ENCODE measurements at places on chromosomes 4 and X. TPM values are rescaled to one million over a fixed set of nuclear protein-coding genes. Genes with fewer than 3 reads are reported as not detected.

- H3K4me3 ChIP-seq = no peak overlapping the region
- H3K4me1 ChIP-seq = no peaks in the 10 kb centered on the region
- no peak overlapping the region for H3K27ac ChIP-seq
- no peaks in the 10 kb centered on the region for H3K36me3 ChIP-seq
- no peak for DNase-seq
Observed at GRCh38 chr4:30620711-30621110, 99.5 kb upstream of the PCDH7 start.

DNA sequence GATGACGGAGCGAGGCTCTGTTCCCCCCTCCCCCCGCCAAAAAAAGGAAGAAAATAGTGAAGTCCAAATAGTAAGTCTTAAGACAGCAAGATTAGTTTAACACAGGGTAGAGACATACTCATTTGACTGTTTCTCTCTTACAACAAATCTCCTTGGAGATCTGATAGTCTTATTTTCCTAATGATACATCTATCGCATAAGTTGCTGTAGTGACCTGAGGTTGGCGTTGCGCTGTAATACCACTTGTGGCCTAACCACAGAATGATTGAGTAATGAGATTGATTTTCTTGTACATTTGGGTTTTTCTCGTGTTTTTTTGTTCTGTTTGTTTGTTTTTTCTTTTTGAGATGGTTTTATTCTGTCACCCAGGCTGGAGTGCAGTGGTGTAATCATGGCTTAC lies 27.2 kb downstream of the OCIAD1 start:
- no peaks in the 10 kb centered on the region for H3K4me1 ChIP-seq
- no peak overlapping the region for H3K27ac ChIP-seq
- no peaks in the 10 kb centered on the region for H3K27me3 ChIP-seq
- H3K36me3 ChIP-seq = peaks cover 12% of the 10 kb centered on the region
- no peak overlapping the region for H3K4me3 ChIP-seq
- DNase-seq = no peak

DNA sequence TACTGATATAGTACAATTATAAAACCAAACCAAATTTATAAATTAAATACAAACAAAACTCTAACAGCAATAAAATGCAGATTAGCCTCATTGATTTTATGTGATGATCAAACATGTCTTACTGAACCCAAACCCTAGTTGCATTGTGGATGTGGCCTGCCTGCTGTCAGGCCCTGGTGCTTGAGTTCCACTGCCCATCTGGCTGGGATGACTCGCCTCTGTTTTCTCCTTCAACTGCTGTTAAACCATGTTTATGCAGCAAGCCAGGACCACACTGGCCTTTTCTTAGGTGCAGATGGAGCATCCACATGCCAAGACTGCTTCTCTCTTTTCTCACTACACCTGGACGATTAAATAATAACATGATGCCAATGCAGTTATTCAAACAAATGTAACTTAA lies 22.6 kb downstream of the NAP1L5 start:
- H3K4me3 ChIP-seq = no peak overlapping the region
- no peaks in the 10 kb centered on the region for H3K27me3 ChIP-seq
- H3K4me1 ChIP-seq = no peaks in the 10 kb centered on the region
- no peak for DNase-seq
- H3K27ac ChIP-seq = no peak overlapping the region

DNA sequence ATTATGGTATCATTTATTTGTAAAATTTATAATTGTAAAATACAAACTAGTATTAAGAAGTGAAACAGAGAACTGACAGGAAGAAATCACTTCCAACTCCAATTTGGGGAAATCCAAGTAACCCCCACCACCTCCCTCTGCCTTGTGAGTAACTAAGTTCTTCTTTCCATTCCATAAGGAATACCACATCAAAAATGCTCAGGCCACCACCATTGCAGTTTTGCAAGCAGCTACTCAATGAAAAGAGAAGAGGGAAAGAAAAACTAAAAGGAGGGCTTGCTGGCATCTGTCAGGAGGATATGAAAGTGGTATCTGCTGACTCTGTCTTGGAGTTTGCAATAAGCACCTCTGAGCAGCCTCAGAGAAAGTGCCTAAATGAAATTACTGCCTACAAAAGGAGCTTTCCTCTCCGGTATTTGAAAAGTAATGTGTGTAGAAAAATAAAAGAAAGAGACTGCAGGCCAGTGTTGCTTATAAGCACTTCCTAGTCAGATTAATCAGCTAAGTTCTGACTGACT lies 228.7 kb downstream of the OPHN1 start:
- H3K27me3 ChIP-seq = no peaks in the 10 kb centered on the region
- no peak for DNase-seq
- no peak overlapping the region for H3K4me3 ChIP-seq
- H3K4me1 ChIP-seq = no peaks in the 10 kb centered on the region

GRCh38 chr4:151576627-151577026 lies 167.7 kb downstream of the FHIP1A start:
- H3K4me3 ChIP-seq = no peak overlapping the region
- no peak overlapping the region for H3K27ac ChIP-seq
- no peaks in the 10 kb centered on the region for H3K4me1 ChIP-seq
- DNase-seq = no peak

DNA sequence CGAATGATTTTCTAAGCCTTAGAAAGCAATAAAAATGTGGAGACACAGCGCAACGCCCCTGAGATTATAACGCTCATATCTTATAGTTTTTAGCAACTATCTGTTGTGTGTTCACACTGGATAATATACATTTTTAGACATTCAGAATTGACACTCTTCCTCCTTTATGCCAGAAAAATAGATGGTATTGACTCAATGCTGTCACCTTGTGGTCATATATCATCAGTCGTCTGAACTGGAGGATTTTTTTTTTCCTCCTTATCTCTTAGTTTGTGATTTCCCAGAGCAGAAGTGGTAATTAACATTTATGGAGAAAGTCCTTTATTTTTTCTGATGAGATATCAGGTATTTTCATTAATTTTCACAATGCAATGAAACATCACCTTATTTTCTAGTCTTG lies 759.6 kb downstream of the RAB28 start:
- H3K27me3 ChIP-seq = no peaks in the 10 kb centered on the region
- no peak overlapping the region for H3K27ac ChIP-seq
- H3K4me1 ChIP-seq = no peaks in the 10 kb centered on the region
- H3K4me3 ChIP-seq = no peak overlapping the region

- peak; percentile 16 for DNase-seq
- H3K4me3 ChIP-seq = no peak overlapping the region
- no peaks in the 10 kb centered on the region for H3K27me3 ChIP-seq
- H3K4me1 ChIP-seq = no peaks in the 10 kb centered on the region
Observed at GRCh38 chr4:15479089-15479912, 9.6 kb downstream of the CC2D2A start.

DNA sequence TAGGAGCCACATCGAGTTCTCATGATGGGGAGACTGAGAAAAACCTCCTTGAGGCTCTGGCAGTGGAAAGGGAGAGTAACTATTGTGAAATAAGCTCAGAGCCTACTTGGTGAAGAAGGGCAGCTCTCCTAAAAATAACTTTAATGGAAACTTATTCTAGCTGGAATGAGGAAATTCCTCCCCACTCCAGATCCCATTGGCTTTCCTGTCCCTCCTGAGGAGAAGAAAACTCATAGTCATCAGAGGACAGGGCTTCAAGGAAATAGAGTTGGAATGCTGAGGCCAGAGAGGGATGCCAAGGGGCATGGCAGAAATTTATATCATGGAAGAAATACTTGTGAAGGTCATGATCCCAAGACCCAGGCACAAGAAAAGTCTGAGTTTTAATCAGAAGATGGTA lies 70.7 kb upstream of the TAPT1 start:
- no peaks in the 10 kb centered on the region for H3K36me3 ChIP-seq
- no peaks in the 10 kb centered on the region for H3K27me3 ChIP-seq
- no peak overlapping the region for H3K27ac ChIP-seq
- H3K4me1 ChIP-seq = no peaks in the 10 kb centered on the region
- H3K4me3 ChIP-seq = no peak overlapping the region

DNA sequence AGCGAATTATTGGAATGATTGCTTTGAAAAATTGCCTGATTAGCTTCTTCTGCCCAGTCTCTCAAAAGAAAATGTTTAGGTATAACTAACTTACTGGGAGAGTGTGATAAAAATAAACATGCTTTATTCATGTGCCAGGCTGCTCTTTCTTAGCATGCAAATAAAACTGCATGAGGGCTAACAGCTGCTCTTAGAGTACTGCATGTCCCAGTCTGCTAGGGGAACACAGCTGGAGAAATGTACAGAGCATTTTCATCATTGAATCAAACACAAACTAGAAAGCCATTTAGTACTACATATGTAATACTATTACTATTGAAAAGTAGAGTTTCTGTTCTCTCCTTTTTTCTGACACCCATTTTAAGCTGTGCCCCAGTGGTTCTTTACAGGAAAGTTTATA lies 726.0 kb downstream of the GRID2 start:
- no peak for DNase-seq
- H3K27ac ChIP-seq = no peak overlapping the region
- no peaks in the 10 kb centered on the region for H3K4me1 ChIP-seq
- H3K4me3 ChIP-seq = no peak overlapping the region
- H3K36me3 ChIP-seq = no peaks in the 10 kb centered on the region

DNA sequence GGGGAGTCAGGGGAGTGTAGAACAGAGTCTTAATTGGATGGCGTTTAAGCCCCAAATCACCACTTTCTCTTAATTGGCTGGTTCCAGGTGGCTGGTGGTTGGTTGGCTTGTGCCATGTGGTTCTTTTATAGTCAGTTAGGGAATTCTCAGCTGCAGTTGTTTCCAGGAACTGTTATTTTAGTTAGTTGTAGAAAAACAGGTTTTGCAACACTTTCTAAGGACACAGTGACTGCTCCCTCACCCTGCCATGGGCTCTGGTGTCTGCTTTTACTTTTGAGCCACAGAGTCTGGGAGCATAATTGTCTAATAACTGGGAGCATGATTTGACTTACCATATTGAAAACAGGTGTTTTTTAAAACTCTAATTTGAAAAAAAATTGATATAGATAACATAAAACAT lies 75.8 kb upstream of the PCDH18 start:
- no peak overlapping the region for H3K4me3 ChIP-seq
- H3K36me3 ChIP-seq = no peaks in the 10 kb centered on the region
- no peak for DNase-seq
- H3K4me1 ChIP-seq = no peaks in the 10 kb centered on the region

- H3K4me3 ChIP-seq = no peak overlapping the region
- H3K27me3 ChIP-seq = no peaks in the 10 kb centered on the region
- no peak overlapping the region for H3K27ac ChIP-seq
- H3K36me3 ChIP-seq = no peaks in the 10 kb centered on the region
Observed at GRCh38 chrX:39626749-39627148, 471.0 kb downstream of the BCOR start.

- peaks cover 12% of the 10 kb centered on the region for H3K27me3 ChIP-seq
- no peak overlapping the region for H3K27ac ChIP-seq
- H3K4me1 ChIP-seq = peaks cover 6% of the 10 kb centered on the region
- no peaks in the 10 kb centered on the region for H3K36me3 ChIP-seq
- no peak overlapping the region for H3K4me3 ChIP-seq
Observed at GRCh38 chrX:39162322-39162735, 361.1 kb downstream of the MID1IP1 start.

GRCh38 chr4:56958111-56958517 lies 19.3 kb downstream of the NOA1 start:
- no peaks in the 10 kb centered on the region for H3K27me3 ChIP-seq
- H3K36me3 ChIP-seq = no peaks in the 10 kb centered on the region
- no peaks in the 10 kb centered on the region for H3K4me1 ChIP-seq
- H3K27ac ChIP-seq = no peak overlapping the region
- no peak overlapping the region for H3K4me3 ChIP-seq

GRCh38 chr4:31538877-31539276 lies 818.7 kb downstream of the PCDH7 start:
- DNase-seq = no peak
- H3K27me3 ChIP-seq = no peaks in the 10 kb centered on the region
- H3K4me1 ChIP-seq = no peaks in the 10 kb centered on the region

- no peak overlapping the region for H3K4me3 ChIP-seq
- no peaks in the 10 kb centered on the region for H3K27me3 ChIP-seq
- no peaks in the 10 kb centered on the region for H3K36me3 ChIP-seq
- H3K27ac ChIP-seq = no peak overlapping the region
- no peak for DNase-seq
Observed at GRCh38 chrX:45400027-45400779, 199.5 kb upstream of the DIPK2B start.

DNA sequence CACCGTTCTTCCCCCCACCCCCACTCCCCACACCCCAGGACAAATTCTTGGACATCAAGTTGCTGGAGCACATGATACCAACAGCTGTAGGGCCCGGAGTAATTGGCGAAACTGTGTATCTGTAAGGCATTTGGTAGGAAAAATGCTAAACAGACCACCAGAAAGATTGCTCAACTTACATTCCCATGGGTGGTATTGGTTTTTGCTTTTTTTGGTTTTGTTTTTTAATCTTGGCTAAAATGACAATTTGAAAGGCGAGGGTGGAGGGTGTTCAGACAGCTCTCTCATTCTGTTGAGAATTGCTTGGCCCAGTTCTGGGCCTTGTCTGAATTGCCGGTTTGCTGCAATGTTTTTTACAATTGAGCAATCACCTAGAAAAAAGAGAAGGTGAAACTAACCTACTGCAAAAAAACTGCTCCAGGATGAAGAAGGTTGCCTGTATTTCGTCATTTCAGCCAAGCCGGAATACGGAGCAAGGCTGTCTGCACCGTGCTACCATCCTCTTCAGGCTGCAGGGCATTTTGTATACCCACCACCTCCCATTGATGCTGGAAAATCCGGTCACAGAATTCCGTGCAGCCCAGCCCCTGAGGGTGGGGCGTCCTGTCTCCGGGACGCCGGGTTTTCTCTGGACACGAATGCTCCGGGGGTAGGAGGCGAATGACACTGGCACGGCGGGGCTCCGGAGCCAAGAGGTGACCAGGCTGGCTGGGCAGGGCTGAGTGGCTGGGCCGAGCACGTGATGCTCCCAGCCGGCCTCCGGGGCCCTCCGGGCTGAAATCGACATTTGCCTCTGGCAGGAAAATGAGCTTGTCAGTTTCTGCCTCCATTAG lies at the start of gene CLCN4:
CLCN4 (plus strand) TSS at position 777 of the 833 bp plus-strand sequence. CDS start 28,058 bp downstream, outside the sequence.
- peaks cover 29% of the 10 kb centered on the region for H3K4me1 ChIP-seq
- H3K4me3 ChIP-seq = peak within 1 kb of the TSS; percentile 80
- H3K36me3 ChIP-seq = peaks cover 16% of the 10 kb centered on the region

GRCh38 chrX:154517101-154517781 lies 1.2 kb upstream of the FAM3A start:
- H3K27ac ChIP-seq = no peak overlapping the region
- no peak for DNase-seq
- H3K27me3 ChIP-seq = no peaks in the 10 kb centered on the region
- H3K4me1 ChIP-seq = peaks cover 16% of the 10 kb centered on the region
- peak overlapping the region; percentile 61 for H3K4me3 ChIP-seq

DNA sequence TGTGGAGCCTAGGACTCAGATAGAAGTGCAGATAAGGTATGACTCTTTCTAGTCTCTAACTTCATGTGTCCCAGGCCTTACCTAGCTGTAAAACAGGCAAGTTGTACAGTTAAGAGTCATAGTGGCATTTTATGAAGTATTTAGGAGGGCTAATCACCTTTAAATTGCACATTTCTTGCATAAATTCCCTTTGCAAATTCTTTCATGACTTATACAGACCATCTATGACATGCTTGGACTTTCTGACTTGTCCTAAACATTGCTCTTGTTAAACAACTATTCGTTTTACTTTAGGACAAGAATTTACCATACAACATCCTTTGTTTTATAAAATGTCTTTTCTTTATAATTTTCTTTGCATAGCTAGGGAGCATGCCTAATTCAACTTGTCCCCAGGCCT lies 7.8 kb upstream of the RRAGB start:
- H3K27me3 ChIP-seq = no peaks in the 10 kb centered on the region
- no peak overlapping the region for H3K27ac ChIP-seq
- no peak overlapping the region for H3K4me3 ChIP-seq
- no peaks in the 10 kb centered on the region for H3K4me1 ChIP-seq
- H3K36me3 ChIP-seq = no peaks in the 10 kb centered on the region

The SYTL4 gene
- total RNA-seq = not detected

The ZNF718 gene
- 18.0 TPM for total RNA-seq

The RPA4 gene
- 2.7 TPM for total RNA-seq

The PF4V1 gene
- total RNA-seq = not detected

The TMPRSS11B gene
- not detected for total RNA-seq

Data from B cell (primary cell).